ENCODE measurements at places on chromosomes 3 and 15.
A peak's percentile ranks its signal among the peaks of the same experiment; 100 is the strongest.

DNA sequence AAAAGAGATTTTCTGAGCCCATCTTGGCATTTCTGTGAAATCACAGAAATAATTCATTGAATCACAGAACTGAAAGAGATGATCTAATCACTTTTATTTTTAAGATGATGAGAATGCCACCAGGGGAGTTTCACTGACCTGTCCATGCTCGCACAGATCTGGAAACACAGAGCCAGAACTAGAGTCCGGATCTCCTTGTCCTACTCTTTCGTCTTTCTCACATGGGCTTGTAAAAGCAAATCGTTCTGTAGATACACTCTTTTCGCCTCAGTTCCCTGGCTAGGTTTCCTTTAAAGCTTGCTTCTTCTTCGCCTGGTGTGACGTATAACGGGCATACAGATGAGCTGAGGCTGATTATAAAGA is 122.5 kb upstream of the SPRED1 start:
- no peak for DNase-seq

DNA sequence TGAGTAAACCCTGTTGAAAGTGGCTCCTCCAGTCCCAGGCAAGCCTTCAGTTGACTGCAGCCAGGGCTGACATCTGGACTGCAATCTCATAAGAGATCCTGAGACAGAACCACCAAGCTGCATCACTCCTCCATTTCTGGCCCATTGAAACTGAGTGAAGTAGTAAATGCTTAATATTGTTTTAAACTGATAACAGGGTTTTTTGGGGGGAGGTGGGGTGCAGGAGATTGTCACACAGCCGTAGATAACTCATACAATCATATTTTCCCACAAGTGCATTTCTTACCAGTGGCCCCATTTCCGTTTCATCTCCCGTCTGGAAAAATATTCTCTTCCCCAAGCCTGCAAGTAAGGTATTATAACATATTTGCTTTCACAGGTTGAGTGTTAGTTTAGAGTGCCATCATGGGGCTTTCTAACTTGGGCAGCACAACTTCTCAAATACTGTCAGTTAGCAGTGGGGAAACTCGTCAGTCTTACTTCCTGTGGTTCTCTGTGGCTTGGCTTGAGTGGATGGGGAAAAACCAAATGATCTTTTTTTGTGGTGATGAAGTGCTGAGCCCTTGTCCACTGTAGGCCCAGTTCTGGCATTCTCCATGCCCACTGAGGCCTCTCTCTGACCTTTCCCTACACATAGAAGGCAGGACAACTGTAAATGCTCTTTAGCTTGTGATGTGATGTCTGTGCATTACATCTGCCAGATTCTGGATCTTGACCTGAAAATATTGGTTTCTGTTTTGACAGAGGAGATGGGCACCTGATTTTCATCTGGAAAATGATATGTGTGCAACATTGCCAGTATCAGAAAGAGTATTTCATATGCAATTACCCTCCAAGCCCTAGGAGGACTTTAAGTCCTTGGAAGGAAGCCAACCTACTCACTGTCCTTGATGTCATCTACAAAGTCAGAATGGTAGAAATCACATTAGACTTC is 90.1 kb upstream of the BHLHE40 start:
- DNase-seq, result no peak

DNA sequence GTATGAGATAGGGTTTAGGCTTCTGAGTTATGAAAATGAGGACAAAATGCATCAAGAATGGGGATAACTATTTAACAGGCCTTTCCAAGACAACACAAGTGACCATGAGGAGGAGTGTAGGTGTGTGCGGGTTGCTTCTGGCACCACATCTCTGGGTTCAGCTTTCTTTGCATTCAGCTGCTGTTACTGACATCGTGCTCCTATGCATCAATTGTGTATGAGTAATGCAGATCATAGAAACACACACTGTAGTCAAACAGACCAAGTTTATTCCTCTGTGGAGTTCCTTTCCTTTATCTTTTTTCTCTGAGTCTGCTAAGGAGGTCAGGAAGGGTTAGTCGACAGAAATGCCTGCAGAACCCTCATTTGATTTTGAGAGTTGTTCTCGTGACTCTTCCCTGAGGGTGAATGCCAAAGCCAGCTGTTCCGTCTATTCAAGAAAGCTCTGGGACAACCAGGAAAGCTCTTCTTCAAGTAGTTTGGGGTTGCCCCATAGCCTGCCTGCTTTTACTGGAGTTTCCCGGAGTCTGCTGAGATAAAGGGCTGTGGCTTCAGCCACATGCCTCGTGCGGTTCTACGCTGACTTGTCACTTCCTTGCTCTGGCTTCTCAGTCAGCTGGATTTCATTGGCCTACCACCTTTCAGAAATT is 136.7 kb upstream of the TLE3 start:
- DNase-seq, result no peak

DNA sequence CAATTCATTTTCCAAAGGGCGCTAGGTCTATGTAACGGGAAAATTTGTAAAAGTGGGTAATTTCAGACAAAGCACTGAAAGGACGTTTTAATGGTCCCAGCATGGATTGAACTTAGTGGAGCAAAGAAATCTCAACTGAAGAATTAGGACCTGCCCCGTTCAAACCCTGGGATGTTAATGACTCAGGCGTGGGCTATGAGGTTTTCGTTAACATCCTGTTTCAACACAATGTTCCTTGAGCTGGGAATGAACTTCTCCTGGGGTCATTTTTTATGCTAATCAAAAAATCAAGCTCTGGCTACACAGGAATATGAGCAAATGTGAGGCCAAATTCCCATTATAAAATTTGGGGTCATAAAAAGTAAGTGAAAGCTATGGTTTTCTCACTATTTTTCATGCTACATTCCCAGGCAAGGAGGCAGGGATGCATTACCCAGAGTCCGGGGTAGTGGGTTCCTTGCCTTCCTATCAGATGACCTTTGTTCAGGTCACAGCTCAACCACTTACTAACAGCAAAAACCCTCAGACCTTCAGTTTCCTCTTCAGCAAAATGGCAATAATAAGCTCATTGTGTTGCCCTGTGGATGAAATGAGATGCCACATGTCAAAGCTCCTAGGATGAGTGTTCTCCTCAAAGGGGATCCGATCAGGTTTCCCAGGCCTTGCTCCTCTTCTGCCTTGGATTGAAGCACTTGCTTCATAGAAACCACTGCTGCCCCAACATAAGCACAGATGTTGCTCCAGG is 271.4 kb downstream of the ARRDC4 start:
- no peak for DNase-seq

GRCh38 chr3:50357481-50357880 is 1.8 kb downstream of the TMEM115 start:
- no peak for DNase-seq

DNA sequence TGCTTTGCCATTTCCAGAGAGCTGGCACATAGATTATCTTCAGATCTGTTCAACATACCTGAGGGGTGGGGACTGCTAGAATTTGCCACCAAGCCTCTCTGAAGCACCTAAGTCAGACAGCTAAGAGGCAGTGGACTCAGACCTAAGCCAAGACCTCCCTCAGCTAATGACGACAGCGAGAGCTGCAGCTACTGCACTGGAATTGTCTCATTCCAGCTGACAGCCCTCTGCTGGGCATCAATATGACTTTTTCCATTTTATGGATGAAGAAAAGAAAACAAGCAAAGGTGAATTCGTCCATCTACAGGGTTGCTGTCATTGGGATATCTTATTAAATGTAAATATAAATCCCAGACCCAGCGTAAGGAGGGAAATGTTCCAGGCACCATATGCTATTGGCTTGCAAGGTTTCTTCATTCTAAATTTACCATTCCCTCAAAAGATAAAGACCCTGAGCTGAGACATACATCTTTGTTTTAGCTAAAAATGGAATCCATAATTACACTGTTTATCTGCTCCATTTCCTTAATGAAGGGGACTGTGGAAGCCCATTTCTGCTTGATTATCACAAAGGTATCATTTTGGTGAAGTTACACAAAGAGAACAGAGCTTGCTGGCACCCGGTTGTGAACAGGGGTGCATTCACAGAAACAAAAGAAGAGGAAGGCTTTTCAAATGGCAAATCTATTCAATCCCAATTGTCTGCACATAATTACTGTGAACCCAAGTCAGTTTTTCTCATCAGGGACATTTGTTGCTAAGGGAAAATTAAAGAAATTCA is 85.5 kb upstream of the LRTM1 start:
- no peak for DNase-seq

GRCh38 chr3:64642327-64643151 is 45.3 kb downstream of the ADAMTS9 start:
- DNase-seq, result no peak

GRCh38 chr3:39317571-39318169 is 11.8 kb upstream of the CCR8 start:
- DNase-seq, result no peak

DNA sequence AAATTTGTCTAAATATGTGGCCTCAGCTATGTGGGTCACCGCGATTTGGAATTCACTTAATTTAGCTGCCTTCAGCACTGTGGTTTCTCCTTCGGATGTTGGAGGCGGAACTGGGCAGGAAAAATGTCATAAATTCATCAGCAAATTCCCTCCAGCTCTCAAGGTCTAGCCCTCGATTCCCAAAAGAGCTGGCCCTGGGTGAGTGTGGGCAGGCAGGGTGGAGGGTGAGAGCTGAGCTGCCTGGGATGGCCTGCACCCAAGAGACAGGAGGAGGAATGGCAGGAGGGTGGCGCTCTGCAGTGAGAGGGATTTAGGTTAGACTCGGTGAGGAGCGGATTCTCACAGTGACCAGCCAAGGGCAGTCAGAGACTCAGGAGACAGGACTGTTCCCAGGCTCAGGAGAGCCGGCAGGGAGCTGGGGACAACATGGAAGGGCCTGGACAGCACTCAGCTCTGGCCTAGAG is 57.1 kb downstream of the FEM1B start:
- DNase-seq, result no peak

DNA sequence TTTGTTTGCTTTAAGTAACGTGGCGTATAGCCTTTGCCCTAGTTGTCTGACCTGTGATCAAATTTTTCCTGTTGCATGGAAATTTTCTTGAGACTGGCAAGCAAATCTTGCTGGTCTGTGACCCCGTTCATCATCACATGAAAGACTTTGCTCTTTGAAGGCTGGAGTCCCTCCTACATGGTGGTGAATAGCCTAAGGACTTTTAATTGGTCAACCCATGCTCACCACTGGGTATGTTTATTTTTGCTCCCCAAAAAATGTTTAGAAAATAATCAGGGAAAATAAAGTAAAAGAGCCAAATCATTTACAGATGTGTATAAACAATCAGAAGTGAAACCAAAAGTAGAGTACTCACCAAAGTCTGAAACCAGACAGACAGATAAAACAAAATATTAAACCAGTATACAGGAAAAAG is 1075.3 kb upstream of the ALCAM start:
- no peak for DNase-seq

- DNase-seq, result no peak
Observed at GRCh38 chr3:106877627-106878026, 499.6 kb upstream of the CCDC54 start.

- no peak for DNase-seq
Observed at GRCh38 chr3:13427662-13428603, 7.8 kb upstream of the NUP210 start.

DNA sequence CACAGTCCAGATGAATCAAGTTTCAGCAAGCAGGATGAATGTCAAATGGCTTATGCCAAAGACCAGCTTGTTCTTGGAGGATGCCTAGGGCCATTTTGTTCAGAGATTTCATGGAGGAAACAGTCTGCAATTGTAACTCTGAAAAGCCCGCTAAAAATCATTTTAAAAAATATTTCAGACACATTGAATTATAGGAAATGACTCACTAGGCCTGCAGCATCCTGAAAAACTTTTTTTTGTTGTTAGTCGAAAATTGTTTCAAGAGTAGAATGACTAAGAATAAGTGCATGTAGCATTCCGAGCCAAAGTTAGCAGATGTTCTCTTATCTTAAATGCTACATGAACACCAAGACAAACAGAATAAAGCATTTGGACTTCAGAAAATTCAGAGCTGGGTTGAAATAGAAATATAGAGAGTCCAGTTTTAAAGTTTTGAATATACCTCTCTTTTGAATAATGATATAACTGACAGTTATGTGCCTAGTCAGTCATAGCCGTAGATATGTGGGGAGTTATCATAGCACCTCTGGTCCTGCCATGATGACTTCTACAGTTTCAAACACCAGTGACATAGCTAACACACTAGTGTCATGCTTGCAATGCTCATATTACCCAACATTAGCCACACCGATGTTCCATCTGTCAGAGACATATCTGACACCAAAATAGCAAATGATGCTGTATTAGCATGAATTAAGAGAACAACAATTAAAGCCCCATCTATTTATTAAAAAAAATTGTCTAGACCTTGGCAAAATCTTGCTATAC is 1462.8 kb upstream of the GBE1 start:
- no peak for DNase-seq

GRCh38 chr3:151265866-151266265 is 12.5 kb downstream of the P2RY14 start:
- DNase-seq, result no peak

GRCh38 chr3:104133630-104134029 is 1233.1 kb upstream of the ALCAM start:
- DNase-seq, result no peak

GRCh38 chr3:39186692-39187151 is 5.7 kb downstream of the XIRP1 start:
- DNase-seq, result no peak

- no peak for DNase-seq
Observed at GRCh38 chr3:37594873-37595783, 266.6 kb upstream of the CTDSPL start.

DNA sequence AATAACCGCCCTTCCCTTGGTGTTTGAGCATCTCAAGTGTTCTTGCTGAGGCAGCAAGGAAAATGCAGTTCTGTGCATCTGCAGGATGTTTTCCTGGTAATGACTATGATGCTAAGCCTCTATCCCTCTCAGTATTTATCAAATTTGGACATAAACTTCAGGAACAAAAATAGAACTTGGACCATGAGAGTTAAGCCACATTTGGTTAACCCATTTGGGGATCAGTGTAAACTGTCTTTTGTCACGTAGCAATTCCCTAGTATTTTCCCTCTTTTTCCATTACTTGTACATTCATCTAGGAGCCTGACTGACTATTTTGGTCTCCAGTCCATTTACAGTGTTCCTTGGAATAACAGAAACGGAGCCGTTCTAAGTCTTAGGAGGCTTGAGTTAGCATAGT is 250.8 kb downstream of the RBMS3 start:
- DNase-seq, result no peak

DNA sequence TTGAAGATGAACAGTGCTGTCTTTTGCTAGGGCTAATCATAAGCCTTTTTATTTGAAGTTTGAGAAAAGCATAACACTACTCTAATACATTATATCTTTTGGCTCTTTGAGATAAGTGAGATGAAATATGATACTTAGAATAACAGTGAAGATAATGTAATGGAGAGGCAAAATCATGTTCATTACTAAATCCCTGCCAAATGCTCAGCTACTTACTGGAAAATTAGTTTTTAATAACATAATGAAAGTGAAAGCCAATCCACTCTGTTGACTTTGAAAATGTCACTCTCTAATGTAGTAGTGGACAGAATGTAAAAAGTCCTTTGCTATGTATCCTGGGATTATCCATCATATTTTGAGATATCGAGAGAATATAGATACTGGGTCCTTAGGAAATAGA is 35.9 kb upstream of the MYH15 start:
- DNase-seq, result no peak

GRCh38 chr15:85730001-85730820 is 64.5 kb downstream of the KLHL25 start:
- peak; percentile 65 for DNase-seq

- no peak for DNase-seq
Observed at GRCh38 chr15:34795267-34796081, at the start of gene ACTC1. Gene ACTC1 (minus strand): TSS chr15:34795549. CDS start chr15:34794808, 741 bp downstream.

All from putamen (tissue), 1 donor.